ENCODE measurements at places on chromosomes 13 and 19. TPM values are rescaled to one million over a fixed set of nuclear protein-coding genes. Genes with fewer than 3 reads are reported as not detected.

P2RY11 gene
- 10.5 TPM for total RNA-seq

FFAR1 gene
- total RNA-seq: not detected

- peak; percentile 69 for DNase-seq
These were observed 5.9 kb downstream of the SLITRK5 start for GRCh38 chr13:87677043-87677495.

DNA sequence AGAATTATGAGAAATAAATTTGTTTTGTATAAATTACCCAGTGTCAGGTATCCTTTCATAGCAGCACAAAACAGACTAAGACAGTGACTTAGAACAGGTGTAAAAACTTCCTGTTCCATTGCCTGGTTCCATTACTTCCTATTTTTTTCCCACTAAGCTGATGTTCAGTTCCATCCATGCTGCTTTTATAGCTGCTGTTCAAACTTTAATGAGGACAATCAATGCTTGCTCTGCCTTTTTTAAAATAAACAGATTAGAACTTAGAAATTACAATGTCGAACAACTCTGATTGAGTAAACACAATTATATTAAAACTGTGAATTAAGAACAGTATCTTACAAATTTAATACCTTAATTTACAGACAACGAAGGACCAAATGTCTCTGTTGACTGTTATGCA lies 818.9 kb downstream of the OLFM4 start:
- no peak for DNase-seq

GRCh38 chr13:46982856-46983582 lies 86.2 kb upstream of the HTR2A start:
- DNase-seq: no peak

- no peak for DNase-seq
These were observed 3.4 kb downstream of the PBX4 start for GRCh38 chr19:19615086-19615485.

GRCh38 chr13:52925775-52926285 lies 77.4 kb upstream of the PCDH8 start:
- DNase-seq: no peak

- DNase-seq: no peak
These were observed 15.7 kb upstream of the TIMM44 start for GRCh38 chr19:7959211-7959610.

- no peak for DNase-seq
These were observed 1.4 kb downstream of the LGALS14 start for GRCh38 chr19:39705578-39706188.

- DNase-seq: no peak
These were observed 14.5 kb downstream of the ZNF426 start for GRCh38 chr19:9523885-9524474.

GRCh38 chr13:84352946-84353345 lies 470.7 kb upstream of the SLITRK1 start:
- no peak for DNase-seq
